GM23338 (cell line): ENCODE measurements at places on chromosomes 7 and 10. TPM values are rescaled to one million over a fixed set of nuclear protein-coding genes. Genes with fewer than 3 reads are reported as not detected.

DNA sequence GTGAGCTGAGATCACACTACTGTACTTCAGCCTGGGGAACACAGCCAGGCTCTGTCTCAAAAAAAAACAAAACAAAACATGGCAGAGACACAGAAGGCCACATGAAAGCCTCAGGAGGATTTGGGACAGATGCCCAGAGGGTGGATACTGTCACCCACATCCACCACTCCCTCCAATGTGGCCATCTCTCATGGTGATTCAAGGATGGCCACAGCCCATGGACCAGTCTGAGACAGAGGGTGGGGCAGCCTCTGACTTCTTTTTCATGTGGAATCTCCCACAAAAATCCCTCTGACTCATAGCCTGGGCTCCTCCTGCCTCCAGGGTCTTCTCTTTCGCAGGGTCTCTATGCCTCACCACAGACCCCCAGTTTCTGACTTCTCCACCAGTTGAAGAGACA, 59.0 kb upstream of the GTF2I start:
- no peaks in the 10 kb centered on the region for H3K4me1 ChIP-seq
- H3K27me3 ChIP-seq, result no peaks in the 10 kb centered on the region
- H3K27ac ChIP-seq, result no peak overlapping the region
- peaks cover 3% of the 10 kb centered on the region; the same call in 1 of the 2 replicates for H3K36me3 ChIP-seq
- no peak for DNase-seq

DNA sequence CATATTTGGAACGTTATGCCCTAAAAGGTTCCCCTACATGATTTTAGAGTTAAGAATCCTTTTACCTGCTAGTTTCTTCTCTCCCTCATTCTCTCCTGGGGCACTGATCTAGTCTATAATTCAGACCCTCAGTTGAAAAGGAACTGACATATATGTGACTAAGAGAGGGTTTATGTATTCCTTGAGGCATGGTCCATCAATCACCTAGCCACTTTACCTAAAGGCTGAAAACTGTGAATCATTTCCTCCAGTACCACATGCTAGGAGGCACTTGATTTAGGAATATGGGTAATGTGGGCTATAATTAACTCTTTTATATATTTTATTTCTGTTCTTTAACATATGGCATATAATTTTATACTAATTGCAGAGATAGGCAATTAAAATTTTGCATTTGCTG, 303.5 kb downstream of the BBS9 start:
- H3K4me3 ChIP-seq, result no peak overlapping the region
- no peaks in the 10 kb centered on the region for H3K4me1 ChIP-seq
- H3K36me3 ChIP-seq, result no peaks in the 10 kb centered on the region
- no peaks in the 10 kb centered on the region for H3K27me3 ChIP-seq
- no peak for DNase-seq

BTAF1 gene
- 19.0 and 30.4 TPM in 2 replicates for polyA plus RNA-seq

- no peak overlapping the region for H3K27ac ChIP-seq
- no peak for DNase-seq
- no peaks in the 10 kb centered on the region for H3K27me3 ChIP-seq
- H3K4me3 ChIP-seq, result no peak overlapping the region
- peaks cover 20% of the 10 kb centered on the region for H3K4me1 ChIP-seq
- H3K36me3 ChIP-seq, result no peaks in the 10 kb centered on the region
Observed at GRCh38 chr7:155665957-155666287, 21.5 kb downstream of the RBM33 start.
